ENCODE measurements at places on chromosomes 2 and 18.

DNA sequence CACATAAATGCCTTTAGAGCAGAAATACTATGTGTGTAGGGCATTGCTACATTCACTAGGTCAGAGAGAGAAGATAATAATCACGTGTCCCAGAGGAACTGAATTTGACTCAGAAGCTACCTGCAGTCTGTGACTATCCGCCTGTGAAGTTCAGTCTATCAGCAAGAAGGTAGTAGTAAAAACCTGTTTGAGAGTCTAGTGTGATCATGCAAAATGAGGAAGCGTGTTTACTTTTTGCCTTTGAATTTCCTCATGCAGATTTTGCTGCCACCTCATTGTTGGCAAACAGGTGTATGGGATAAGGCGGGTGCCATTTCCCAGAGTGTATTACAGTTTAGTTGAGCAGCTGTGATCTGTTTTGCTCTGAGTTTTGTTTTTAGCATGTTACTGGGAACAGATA is 403.9 kb upstream of the FANCL start:
- no peak for DNase-seq

- DNase-seq: no peak
Measured at GRCh38 chr2:118345465-118345864, 257.2 kb downstream of the INSIG2 start.

- no peak for DNase-seq
Measured at GRCh38 chr2:134714228-134714627, 4.6 kb downstream of the TMEM163 start.

- DNase-seq: no peak
Measured at GRCh38 chr2:39779341-39779851, 338 bp upstream of the THUMPD2 start.

Measured in stimulated activated CD4-positive, alpha-beta T cell treated with anti-CD3 and anti-CD28 coated beads, Interleukin-1b, Interleukin-23, amount 100 ng/mL, for 24 hours (primary cell).